NCI-H774 (cell line): ENCODE measurements at places on chromosomes 11 and 22.
A peak's percentile ranks its signal among the peaks of the same experiment; 100 is the strongest.

DNA sequence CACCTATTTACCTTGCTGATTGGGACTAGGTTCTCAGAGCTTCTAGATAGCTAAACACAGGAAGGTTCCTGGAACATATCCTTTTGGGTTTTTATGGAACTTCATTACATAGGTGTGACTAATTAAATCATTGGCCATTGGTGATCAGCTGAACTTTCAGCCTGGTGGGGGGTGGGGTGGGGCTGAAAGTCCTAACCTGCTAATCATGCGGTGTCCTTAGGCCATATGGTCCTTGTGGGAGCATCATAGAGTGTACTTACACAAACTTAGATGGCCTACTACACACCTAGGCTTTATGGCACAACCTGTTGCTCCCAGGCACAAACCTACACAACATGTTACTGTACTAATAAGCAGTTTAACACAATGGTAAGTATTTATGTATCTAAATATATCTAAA is 8.6 kb upstream of the SELENOH start:
- no peak for DNase-seq

DNA sequence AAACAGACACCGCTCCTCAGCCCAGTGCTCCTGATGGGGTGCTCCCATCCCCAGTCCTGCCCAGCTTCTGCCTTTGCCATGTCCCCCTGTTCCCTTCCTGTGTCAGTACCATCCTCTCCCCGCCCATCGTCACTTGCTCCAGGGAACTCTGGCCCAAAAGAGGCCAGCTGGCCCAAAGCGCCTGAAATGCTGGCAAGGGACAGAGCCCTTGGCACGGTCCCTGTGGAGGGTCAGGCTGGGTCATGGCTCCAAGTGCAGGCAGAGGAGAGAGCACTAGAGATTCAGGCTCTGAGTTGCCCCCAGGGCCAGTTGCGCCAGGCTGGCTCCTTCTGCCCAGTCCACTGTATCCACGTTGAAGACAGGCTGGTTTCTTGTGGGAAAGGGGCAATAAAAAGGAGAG is 8.4 kb upstream of the HDHD5 start:
- DNase-seq: no peak

GRCh38 chr11:118263695-118264568 is at the start of gene MPZL2:
Gene MPZL2, minus strand, starts transcription at chr11:118264297. Its CDS starts 144 bp downstream, at chr11:118264153.
- DNase-seq: peak; percentile 21

DNA sequence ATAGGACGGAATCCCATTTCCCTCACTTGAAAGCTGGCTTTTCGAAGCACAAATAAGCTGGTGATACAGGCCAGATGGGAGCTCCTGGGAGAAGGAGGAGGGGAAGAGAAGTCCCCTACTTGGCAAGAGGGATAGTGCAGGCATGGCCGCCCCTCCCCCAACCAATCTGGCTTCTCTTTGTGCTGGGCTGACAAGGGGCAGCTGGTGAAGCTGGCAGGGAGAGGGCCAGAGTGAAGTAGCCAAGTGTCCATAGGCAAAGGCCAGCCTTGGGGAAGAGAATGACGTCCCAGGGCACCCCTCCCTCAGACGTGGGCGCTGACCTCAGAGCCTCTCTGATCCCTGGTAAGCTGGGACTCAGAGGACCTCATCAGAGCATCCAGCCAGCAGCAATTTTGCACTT is 78.7 kb upstream of the GRAMD1B start:
- no peak for DNase-seq

DNA sequence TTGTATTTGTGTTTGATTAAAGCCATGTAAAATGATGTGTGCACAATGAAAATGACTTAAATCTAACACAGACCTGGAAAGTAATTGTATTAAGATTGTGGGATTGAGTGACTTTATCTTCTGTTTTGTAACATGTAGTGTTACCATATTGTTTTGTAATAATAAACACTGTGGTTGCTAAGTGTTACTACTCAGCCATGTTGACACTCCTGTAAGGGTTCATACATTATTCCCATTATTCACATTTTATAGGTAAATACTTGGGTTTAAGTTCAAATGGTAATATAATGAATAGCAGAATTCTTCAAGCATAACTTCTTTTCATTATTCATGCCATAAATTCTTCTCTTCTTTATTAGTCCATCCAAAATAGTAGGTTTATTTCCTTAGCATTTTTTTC is 69.0 kb downstream of the ZC3H12C start:
- no peak for DNase-seq

GRCh38 chr11:73217131-73217809 is 811 bp upstream of the P2RY2 start:
- no peak for DNase-seq
